ENCODE measurements at places on chromosomes 16 and 17.

GRCh38 chr17:18860161-18860972 is 2.4 kb downstream of the PRPSAP2 start:
- peak; percentile 13 for DNase-seq

- no peak for DNase-seq
Observed at GRCh38 chr17:80780381-80781198, 211.1 kb upstream of the CHMP6 start.

DNA sequence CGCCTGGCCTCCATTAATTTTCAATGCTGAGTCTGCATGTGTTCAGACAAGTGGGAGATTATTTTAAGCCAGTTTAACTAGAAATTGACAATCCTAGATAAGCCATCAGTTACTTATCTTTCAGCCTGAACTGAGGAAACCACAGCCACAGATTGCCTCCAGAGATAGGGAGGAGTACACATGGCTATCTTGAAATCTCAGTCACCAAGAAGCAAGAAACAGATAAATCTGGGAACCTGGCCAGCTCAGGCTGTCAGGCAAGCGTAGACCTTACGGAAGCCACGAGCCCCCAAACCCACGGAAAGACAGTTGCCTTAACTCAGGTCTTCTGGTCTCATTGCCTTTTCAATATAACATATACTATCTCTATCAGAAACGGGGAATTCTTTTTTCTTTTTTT is 2.0 kb upstream of the GLG1 start:
- peak; percentile 80 for DNase-seq

DNA sequence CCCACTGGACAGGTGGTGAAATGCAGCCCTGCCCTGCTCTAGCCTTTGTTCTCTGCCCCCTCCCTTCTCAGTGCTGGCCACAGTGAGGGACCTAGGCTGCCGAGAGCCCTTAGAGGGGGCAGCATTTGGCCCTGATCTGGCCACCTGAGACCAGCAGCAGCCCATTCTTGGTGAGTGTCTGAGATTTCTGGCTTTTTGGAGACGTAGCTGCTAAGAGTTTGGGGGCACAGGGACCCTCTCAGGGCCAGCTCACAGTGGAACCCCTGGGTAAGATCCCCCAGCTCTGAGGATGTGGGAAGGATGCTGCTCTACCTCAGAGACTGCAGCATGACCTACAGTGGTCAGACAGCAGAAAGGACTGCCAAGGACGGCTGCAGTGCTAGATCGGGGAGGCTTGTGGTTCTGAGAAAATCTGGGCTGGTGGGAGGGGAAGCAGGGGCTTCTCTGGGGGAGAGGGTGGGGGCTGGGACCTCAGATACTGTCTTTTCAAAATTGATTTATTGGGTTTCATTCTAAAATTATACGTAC is 13.3 kb downstream of the GRB7 start:
- DNase-seq = no peak

DNA sequence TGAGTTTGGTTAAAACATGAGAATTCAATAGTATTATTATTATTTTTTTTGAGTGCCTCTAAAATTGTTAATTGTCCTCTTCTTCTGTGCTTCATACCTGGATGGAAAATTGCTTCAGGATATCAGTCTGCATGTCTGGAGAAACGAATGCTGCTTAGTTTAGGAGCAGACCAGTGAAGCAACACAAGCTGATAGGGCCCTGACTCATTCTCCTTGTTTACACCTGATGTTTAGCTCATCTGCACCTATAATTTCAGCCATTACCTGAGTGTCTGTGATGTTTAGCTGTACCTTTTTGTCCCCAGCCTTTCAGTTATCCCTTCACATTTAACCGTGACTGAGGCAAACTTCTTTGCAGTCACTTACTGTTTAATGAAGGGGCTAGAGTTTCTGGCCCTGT is 14.8 kb downstream of the SNTB2 start:
- DNase-seq = no peak

DNA sequence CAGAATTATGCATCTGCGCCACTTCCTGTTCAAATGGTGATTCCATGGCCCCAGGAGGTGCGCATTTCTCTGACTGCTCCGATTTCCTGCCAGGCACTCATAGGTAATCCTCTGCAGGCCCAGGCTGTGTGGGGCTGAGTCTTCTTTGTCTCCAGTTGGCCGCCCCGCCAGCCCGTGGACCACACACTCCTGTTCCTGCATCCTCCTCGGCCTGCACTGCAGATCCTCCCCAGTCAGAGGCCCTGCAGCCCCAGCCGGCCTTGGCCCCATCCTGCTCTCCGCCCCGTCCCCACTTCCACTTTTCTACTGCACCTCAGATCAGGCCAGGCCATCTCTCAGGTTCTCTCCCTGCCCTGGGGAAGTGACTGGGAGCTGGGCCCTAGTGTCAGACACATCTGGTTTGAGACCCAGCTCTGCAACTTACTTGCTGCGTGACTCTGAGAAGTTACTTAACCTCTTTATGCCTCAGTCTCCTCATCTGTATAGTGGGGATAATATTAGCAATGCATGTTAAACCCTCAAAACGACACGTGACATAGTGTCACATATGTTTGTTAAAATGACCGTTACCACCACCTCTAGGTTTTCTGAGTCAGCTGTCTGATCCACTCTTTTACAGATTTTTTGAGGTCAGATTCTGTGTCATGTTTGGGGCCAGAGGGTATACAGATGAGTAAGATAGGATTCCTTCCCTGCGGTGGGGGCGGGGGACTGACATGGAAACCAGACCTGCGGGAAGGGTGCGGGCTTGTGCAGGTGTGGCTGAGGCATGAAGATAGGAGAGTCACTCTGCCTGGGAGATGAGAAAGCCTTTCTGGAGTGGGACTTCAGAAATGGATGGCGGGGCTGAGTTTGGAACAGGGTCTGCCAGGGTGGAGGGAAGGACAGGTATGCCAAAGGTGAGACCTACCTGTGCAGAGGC is 12.8 kb downstream of the RAB11FIP4 start:
- no peak for DNase-seq

DNA sequence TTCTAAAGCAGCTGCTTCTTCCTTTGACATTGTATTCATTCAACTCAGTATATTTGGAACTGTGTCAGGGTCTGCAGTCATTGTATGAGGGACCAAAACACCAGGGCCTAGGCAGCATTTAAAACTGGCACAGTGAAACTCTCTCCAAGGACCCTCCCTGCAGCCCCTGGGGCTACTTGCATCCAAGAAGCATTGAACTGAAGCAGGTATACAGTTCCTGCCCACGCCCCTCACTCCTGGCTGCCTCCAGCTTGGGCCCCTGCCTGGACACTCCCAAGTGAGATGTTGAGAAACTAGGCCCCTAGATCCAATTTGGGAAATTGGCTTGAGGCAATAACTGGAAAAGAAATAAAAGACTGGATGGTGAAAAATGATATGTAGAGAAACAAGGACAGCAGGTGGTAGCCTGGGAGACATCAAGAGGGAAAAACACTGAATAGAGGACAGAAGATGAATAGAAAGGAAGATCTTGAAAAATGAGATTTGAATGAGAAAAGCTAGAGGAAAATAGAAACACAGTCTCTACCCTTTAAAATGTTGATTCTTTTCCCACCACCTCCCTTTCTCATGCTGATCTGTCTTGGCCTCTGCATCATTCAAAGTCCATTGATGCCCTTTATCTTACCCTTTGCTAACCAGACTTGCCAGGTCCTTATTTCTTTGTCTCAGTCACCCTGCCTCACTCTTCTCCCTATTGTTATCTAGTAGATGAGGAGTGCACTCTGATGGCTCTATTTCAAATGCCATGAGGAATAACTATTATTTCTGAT is 368.8 kb upstream of the CDH8 start:
- DNase-seq = no peak

DNA sequence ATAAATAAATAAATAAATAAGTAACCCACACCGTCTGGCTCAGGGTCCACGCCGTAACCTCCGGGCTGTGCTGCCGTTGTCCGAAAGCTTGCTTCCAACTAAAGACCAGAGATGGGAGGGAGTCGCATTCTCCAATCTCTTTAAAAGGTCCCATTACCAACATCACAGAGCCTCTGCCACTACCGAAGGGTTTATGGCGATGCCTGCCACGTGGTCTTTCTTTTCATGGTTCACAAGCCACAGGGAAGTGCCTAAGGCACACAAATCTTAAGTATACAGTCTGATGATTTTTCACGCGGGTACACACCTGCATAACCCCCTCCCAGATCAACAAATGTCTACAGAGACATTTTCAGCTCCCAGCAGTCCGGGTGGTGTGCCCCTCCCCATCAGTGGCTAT is 1.4 kb downstream of the COTL1 start:
- no peak for DNase-seq

GRCh38 chr16:57632568-57632967 is 4.1 kb downstream of the ADGRG1 start:
- DNase-seq = no peak

DNA sequence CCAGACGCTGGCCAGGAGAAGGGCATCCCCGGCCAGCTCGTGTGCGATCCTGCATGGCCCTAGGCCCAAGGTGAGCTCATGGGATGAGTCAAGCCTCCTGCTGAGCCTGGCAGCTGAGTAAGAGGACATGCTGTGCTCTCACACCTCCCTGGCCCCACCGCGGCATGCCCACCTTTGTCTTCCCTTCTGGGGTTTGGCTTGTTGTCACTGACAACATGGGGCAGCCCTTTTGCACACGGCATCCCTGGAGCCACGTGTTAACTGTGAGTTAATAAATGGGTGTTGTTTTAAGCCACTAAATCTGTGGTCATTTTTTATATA is 8.9 kb upstream of the TNS4 start:
- DNase-seq = no peak

Data from CD4-positive, alpha-beta T cell treated with Interleukin-17A for 1 hour (primary cell).